Activated T-cell treated with anti-CD3 and anti-CD28 coated beads, Interleukin-2, amount 50 U/mL, for 24 hours (primary cell): ENCODE measurements at places on chromosomes 5 and 9.

DNA sequence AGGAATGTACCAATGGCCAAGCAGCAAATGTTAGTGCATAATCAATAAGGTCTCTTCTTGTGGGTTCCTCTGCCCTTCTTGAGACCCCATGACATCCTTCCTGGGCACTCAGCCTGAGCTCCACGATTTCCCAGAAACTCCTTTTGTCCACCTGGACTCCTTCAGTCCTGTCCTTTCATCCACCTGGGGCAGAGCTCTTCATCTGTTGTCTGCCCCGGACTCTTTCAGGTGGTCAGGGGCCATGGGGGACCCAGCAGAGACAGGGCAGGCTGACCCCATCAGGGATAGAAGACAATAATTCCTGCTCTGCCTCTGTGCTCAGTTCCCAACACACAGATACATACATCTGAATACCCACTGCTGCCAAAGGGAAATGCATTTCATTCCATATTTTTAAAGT, 58.9 kb upstream of the OTULINL start:
- no peak for DNase-seq

DNA sequence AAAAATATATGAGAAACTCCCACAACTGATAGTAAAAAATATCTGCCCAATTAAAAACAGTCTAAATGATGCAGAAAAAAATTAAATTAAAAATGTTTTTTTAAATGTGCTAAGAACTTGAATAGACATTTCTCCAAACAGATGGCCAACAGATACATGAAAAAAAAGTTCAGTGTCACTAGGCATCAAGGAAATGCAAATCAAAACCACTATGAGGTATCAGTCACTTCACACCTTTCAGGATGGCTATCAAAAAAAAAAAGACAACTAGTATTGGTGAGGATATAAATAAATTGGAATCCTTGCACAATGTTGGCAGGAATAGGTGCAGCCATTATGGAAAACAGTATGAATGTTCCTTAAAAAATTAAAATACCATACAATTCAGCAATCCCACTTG, 16.6 kb downstream of the ZNF131 start:
- no peak for DNase-seq

GRCh38 chr5:117893211-117893610, 1095.1 kb downstream of the DTWD2 start:
- DNase-seq: no peak

DNA sequence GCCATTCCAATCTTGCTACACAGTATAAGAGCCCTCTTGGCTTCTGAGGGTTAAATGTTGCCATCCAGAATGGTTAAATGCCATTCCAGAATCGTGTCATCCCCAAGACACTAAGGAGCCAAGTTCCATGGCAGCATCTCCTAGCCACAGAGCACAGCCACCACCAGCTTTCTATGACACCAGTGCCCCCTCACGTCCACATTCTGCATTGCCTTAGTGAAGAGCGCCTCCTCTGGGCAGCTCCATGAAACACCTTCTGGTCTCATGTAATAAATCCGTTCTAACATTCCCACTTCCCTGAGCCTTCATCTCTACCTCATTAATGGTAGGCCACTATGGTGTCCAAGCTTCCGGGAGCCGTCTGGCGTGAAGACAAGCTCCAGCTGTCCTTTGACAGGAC, 12.4 kb downstream of the CBY3 start:
- DNase-seq: peak; percentile 48

DNA sequence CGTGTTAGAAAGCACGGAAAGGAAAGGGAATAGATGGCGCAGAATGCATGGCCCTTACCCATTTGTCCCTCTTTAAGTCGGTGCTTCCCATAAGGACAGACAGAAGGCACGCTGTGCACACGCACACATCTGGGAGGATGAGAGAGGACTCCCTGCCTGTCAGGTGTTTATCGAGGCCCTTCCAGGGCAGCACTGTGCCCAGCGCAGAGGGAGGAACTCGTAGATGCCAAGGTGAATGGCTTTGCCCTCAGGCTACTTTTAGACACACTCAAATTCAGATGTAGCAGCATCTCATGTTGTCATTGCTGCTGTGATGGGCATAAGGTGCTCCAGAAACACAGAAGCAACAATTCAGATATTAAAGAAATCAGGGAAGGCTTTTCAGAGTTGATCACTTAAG, 70.2 kb upstream of the CTSL start:
- no peak for DNase-seq

GRCh38 chr9:21964925-21965385, 29.2 kb downstream of the CDKN2A start:
- peak; percentile 64 for DNase-seq

GRCh38 chr5:78003919-78004318, 227.8 kb upstream of the TBCA start:
- DNase-seq: no peak

DNA sequence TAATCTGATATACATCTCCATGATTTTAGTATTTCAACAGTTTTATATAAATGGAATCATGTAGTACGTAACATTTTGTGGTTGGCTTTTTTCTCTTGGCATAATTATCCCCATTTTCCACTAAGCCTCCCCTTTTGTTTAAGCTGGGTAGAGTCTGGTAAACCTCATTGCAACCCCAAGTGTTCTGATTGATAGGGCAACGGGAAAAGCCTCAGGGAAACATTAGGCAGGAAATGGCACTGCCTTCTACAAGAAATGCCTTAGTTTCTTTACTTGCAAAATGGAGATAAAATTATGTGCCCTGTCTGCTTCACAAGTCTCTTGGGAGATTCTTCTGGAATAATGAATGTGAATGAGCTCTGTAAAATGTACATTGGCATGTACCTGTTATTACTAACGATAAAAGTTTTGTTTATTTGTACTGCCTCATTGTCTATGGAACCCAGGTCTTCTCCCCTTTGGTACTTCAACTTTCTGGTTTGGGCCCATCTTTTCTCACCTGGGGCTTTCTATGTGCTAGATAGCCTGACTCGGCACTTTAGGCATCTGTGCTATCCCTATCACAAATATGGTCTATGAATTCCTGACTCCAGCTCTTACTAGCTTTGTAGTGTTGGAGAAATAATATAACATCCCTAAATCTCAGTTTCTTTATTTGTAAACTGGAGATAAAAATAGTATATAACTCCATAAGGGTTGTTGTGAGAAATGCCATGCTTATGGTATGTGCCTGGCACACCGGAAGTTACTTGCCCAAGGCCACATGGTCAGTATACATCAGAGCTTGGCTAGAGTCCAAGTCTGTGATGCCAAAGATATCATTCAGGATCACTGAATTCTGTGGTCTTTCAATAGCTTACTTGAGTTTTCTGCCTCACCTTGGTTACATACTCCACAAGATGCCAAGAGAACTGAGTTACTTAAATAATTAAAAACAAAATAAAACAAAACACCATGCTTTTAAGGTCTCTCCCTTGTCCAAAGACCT, 48.2 kb upstream of the ZNF169 start:
- DNase-seq: no peak

DNA sequence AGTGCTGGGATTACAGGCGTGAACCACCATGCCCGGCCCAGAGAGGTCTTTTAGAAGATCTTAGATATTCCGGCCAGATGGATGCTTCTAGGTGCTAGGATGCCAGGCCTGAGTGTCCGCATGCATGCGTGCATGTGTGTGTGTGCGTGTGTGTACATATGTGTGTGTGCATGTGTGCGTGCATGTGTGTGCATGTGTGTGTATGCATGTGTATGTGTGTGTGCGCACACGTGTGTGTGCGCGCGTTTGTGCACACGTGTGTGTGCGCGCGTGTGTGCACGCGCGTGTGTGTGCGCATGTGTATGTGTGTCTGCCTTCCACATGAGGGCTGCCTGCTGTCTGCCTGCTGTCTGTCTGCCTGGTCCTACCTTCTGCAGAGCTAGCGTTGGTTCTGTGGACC, 88.0 kb upstream of the FCN2 start:
- DNase-seq: no peak

GRCh38 chr9:104416470-104416869, 87.6 kb upstream of the OR13F1 start:
- DNase-seq: no peak

GRCh38 chr5:119359737-119360413, 4.1 kb downstream of the TNFAIP8 start:
- no peak for DNase-seq

- DNase-seq: peak; percentile 54
These were observed 1.4 kb upstream of the HSDL2 start for GRCh38 chr9:112378328-112379176.

DNA sequence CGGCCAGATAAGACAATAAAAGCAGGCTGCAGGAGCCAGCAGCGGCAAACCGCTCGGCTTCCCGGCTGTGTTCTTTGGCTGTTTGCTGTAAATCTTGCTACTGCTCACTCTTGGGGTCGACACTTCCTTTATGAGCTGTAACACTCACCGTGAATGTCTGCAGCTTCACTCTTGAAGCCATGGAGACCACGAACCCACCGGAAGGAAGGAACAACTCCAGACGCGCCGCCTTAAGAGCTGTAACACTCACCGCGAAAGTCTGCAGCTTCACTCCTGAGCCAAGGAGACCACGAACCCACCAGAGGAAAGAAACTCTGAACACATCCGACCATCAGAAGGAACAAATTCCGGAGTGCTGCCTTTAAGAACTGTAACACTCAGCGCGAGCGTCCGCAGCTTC, 451.7 kb downstream of the AGTPBP1 start:
- peak; percentile 39 for DNase-seq

DNA sequence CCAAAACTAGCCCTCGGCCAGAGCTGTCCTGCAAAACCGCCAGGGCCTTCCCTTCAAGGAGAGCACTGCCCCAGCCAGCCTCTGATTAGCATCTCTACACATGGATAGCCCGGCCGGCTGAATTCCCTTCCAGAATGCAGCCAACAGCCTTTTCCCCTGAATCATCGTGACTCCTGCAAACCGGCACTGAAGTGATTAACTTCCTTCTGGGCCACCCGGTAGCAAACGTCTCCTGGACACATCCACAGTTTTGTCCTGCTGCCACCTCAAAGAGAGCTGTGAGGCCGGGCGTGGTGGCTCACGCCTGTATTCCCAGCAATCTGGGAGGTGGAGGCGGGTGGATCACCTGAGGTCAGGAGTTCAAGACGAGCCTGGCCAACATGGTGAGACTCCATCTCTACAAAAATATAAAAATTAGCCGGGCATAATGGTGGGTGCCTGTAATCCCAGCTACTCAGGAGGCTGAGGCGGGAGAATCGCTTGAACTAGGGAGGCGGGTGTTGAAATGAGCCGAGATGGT, 21.1 kb upstream of the EEIG1 start:
- DNase-seq: no peak

GRCh38 chr5:141003791-141004611, 37.7 kb downstream of the PCDHAC2 start:
- DNase-seq: no peak

DNA sequence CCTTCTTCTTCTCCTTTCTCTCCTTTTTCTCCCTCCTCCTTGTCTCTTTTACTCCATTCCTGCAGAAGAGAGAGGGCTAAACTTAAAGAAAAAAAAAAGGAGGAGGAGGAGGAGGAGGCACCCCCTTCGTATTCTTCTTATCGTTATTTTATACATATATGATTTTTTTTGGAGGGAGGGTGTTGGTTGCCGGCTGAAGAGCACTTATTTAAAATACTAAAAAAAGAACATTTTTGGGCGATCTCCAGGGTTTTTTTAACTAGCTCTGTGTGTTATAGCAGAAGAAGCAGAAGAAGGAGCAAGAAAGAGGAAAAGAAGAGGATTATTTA, 381 bp downstream of the NR2F1 start:
- DNase-seq: no peak

- DNase-seq: no peak
These were observed 146.9 kb upstream of the FBN2 start for GRCh38 chr5:128684961-128685360.

DNA sequence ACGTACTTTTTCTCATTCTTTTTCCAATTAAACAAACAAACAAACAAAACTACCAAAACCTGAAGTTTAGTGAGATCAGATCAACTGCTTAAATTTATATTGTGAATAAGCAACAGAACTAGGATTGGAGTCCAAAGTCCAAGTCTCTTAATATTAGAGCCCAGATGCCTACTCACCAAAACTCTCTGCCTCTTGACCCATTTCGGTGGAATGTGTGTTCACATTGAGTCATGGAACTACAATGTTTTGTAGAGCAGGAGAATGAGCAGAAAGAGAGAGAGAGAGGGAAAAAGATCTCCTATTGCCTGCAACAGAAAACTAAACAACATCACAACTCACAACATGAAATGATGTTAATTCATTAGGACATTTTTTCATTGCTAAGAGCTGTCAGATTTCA, 751.1 kb downstream of the TLR4 start:
- DNase-seq: no peak

DNA sequence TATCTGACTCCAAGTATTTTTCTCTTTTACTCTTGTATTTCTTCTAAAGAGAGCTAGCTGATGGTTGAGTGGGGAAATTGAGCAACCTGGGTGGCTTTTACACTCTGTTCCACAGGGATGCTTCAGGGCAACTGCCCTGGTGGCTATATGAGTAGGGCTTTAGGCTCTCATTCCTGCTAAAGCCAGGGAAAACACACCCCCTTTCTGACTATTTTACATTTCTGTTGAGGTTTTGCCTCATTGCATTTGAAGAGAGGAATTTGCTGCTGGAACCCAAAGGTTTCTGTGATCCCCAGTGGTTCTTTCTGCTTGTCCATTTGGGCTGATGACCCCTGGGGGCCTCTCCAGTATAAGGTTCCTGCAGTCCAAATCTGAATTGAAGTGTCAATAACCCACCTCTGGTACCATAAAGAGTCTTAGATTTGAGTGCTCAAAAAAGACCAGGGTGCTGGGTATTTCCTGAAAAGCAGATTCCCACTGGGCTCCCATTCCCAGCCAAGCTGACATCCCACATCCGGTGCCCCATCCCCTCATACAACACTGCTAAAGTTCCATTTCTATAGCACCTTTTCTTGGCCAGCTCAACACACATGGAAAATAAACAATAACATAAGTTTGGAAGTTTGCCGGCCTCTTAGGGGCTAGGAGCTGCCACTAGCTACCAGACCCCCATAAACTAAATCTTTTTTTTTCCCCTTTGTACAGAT, 59.5 kb downstream of the PAPPA start:
- DNase-seq: no peak

DNA sequence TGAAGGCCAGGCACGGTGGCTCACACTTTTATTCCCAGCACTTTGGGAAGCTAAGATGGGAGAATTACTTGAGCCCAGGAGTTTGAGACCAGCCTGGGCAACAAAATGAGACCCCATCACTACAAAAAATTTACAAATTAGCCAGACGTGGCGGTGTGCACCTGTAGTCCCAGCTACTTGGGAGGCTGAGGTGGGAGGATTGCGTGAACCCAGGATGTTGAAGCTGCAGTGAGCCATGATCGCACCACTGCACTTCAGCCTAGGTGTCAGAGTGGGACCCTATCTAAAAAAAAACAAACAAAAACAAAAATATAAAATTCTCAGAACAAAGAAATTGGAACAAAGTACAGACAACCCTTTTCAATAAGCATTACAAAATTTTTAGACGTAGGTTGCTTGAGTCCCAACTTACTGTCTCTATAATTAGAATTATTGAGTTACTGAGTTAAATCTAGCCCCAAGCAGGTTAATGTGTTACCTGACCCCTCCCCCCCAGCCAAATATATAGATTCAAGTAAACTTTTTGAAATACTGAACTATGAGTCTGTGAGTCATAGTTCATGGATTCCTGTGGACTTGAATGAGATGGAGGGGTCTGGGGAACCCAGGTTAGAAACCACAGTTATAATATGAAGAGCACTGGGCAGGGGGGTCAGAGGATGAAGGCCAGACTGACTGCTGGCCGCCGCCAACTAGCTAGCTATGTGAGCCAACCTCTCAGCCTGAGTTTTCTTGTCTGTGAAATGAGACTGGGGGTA, 173.1 kb downstream of the AOPEP start:
- no peak for DNase-seq
